ENCODE measurements at places on chromosomes 12 and 14.

GRCh38 chr12:106978035-106978800 lies 8.7 kb downstream of the MTERF2 start:
- peak; percentile 78 for DNase-seq

DNA sequence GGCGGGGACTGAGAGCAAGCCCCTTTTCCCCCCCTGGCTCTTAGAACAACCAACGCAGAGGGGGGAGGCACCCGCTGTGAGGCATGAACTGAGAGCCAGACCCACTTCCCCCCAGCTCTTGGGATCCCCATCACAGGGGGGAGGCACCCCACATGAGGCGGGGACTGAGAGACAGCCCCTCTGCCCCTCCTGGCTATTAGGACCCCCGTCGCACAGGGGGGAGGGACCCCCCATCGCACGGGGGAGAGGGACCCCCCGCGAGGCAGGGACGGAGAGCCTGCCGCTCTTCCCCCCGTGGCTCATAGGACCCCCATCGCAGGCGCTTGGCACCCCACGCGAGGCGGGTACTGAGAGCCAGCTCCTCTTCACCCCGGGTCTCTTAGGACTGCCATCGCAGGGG lies 195.8 kb upstream of the PZP start:
- no peak for DNase-seq

DNA sequence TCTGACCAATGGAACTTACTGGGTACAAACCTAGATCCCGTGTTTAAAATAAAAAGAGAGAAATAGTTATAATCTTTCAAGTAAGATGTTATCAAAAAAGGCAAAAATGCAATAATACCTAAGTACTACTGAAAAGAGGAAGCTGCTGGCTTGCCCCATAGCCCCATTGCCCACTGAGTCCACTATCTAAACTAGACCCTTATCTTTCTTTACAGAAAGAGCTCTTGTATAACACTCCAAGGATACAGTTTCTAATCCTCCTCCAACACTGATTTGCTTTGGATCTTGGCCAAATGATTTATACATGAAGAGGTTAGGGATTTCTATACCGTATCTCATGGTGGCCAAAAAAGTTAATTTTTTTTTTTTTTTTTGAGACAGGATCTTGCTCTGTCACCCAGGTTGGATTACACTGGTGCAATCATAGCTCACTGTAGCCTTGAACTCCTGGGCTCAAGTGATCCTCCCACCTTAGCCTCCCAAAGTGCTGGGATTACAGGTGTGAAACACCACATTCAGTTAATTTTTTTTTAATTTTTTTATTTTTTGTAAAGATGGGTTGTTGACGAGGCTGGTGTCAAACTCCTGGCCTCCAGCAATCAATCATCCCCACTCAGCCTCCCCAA lies 2.6 kb downstream of the GXYLT1 start:
- DNase-seq = no peak

GRCh38 chr14:57352396-57353170 lies 37.8 kb upstream of the NAA30 start:
- peak; percentile 7 for DNase-seq

- DNase-seq = no peak
Observed at GRCh38 chr12:56086608-56087007, 6.6 kb downstream of the ERBB3 start.

- no peak for DNase-seq
Observed at GRCh38 chr12:10283027-10283426, 24.6 kb upstream of the KLRD1 start.

DNA sequence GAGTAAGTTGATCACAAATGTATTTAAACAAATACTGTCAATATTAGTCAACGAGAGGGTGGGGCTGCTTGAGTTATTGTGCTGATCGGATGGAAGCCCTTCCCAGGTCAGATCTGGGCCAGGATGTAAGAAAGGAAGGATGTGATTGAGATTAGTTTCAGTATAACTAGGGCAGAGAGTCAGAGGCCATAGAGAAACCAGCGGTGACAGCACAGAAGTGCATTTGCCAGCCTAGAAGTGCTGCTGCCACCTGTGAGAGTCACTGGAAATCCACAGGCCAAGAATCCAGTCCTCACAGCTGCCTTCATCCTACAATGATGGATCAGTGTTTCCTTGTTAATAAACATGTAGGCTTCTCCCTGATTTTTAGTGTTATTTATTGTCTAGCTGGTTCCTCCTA lies 9.8 kb upstream of the FERMT2 start:
- no peak for DNase-seq

DNA sequence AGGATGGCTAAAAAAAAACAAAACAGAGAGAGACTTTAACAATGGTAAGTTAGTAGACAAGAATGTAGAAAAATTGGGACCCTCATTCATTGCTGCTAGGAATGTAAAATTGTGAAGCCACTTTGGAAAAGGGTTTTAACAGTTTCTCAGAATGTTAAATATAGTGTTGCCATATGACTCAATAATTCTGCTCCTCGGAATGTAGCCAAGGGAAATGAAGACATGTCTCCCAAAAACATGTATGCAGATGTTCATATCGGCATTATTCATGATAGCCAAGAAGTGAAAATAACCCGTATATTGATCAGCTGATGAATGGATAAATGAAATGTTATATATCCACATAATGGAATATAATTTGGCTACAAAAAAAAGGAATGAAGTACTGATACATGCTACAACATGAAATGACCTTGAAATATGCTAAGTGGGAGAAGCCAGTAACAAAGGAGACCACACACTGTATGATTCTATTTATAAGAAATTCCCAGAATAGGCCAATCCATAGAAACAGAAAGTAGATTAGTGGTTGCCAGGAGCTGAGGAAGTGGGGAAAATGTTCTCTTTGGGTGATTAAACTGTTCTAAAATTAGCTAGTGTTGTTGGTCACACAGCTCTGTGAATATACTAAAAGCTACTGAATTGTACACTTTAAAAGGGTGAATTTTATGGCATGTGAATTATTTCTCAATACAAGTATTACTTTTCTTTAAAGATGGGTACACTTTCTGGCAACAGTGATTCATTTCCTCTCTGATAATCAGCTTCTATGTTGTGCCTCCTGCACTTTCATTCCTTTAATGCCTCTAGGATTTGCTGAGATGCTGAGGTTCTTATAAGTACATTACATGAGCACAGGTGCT lies 132.5 kb downstream of the DAAM1 start:
- DNase-seq = peak; percentile 65

- peak; percentile 93 for DNase-seq
Observed at GRCh38 chr14:52124791-52125684, 56.2 kb upstream of the NID2 start.

- no peak for DNase-seq
Observed at GRCh38 chr14:101055776-101056374, 152.4 kb upstream of the RTL1 start.

DNA sequence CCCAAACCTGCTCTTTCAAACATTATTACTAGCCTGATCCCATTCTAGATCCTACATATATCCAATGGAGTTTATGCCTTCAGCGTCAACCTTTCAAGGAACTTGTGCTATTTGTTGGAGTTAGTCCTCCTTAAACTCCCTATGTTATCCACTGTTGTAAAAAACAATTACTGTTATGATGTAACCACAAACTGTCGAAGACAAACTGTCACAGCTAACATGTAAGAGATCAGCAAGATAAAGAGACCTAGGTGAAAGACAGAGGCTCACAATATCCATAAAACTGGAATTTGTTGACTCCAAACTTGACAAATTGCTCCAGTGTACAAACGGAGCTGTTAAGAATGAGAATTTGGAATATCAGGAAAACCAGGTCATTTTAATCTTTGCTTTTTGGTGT lies 70.7 kb downstream of the CDK17 start:
- DNase-seq = no peak

- no peak for DNase-seq
Observed at GRCh38 chr12:104410786-104411185, 46.0 kb upstream of the CHST11 start.

DNA sequence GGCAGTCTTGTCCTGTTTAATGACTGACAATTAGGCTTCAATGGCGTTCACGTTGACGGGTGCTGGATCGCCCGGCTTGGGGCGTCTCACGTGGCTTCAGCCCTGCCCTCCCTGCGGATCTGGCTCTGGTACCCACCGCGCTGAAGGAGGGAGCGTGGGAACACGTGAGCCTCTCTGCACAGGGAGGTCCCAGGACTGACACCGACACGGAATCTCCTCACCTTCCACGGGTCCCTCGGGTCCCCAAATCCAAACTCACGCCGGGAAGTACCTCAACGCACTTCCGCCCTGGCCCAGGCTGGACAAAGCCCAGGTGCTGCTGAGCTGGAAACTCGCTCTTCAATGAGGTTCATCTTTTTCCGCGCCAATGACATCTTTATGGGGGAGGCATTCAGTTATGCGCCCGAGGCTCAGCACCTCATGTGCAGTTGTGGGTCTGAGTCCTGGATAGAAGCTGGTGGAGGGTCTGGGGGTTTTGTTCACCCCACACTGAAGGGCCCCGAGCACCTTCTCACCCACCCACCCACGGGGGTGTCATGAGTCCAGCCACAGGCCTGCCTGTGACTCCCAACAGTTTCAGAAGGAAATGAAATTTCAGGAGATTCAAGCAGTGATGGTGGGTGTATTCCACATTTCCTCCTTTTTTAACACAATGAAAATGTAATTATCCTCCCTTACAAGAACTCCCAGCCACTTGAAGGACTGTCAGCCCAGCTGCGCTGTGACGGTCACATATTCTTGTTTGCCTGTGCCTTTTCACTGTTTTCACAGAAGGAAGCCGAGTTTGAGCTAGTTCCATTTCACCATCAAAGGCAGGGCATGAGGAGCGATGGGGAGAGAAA lies 251.7 kb upstream of the SFSWAP start:
- DNase-seq = no peak

DNA sequence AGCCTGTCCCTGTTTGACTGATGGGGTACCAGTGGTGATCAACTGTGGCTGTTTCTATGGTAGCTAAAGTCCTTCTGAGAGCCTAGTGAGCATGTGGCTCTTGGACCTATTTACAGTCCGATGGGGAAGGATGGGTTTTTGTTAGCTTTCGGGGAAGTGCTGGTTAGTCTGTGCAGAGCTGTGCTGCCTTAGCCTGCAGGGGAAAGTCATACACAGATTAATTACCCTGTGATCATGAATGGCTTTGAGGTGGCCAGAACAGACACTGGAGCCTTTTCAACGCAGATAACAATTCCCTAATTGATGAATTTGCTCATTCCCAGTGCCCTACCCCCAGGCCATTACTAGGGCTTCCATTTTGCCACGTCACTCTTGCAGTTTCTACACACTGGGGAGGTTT lies 99.7 kb downstream of the WSCD2 start:
- DNase-seq = no peak

GRCh38 chr12:98721204-98721702 lies 76.2 kb downstream of the APAF1 start:
- DNase-seq = no peak

GRCh38 chr12:2075508-2076195 lies 22.9 kb downstream of the CACNA1C start:
- DNase-seq = no peak

DNA sequence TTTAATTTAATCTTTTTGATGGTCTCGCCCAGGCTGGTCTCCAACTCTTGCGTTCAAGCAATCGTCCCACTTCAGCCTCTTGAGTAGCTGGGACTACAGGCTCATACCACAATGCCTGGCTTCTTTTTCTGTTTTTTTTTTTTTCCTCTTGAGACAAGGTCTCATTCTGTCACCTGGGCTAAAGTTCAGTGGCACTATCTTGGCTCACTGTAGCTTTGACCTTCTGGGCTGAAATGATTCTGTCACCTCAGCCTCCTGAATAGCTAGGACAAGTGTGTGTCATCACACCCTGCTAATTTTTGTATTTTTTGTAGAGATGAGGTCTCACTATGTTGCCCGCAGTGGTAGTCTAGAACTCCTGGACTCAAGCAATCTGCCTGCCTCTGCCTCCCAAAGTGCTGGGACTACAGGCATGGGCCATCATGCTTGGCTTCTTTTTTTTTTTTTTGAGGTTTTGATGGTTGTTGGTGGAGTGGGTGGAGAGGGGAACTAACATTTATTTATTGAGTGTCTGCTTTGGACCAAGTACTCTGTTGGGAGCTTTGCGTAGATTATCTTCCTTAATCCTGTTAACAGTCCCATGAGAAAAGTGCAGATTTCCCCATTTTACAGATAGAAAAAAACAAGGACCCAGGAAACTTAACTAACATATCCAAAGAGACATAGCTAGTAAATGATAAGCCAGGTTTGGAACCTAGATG lies 102.0 kb downstream of the DIP2B start:
- no peak for DNase-seq

GRCh38 chr14:57754527-57754926 lies 111.4 kb downstream of the SLC35F4 start:
- no peak for DNase-seq

DNA sequence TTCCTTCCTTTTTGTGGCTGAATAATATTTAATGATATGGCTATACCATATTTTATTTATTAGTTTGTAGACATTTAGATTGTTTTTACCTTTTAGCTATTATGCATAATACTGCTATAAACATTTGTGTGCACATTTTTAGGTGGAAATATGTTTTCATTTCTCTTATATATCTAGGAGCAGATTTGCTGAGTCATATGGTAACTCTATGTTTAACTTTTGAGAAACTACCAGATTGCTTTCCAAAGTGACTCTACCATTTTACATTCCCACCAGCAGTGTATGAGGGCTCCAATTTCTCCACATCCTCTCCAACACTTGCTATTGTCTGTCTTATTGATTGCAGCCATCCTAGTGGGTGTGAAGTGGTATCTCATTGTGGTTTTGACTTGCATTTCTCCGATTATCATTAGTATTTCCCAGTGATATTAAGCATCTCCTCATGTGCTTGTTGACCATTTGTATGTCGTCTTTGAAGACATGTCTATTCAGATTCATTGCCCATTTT lies 160.2 kb downstream of the KICS2 start:
- DNase-seq = no peak

- DNase-seq = peak; percentile 87
Observed at GRCh38 chr14:51616724-51617409, 34.8 kb upstream of the FRMD6 start.

- DNase-seq = peak; percentile 42
Observed at GRCh38 chr14:90398315-90398839, 1.5 kb downstream of the CALM1 start.

- DNase-seq = no peak
Observed at GRCh38 chr12:69484428-69484827, 14.2 kb downstream of the FRS2 start.
